ENCODE measurements at places on chromosomes 4 and X.
A peak's percentile ranks its signal among the peaks of the same experiment; 100 is the strongest.

GRCh38 chr4:128571747-128572146 lies 237.8 kb upstream of the JADE1 start:
- DNase-seq: peak; percentile 66

- DNase-seq: no peak
Measured at GRCh38 chr4:171130256-171130801, 682.9 kb upstream of the GALNTL6 start.

DNA sequence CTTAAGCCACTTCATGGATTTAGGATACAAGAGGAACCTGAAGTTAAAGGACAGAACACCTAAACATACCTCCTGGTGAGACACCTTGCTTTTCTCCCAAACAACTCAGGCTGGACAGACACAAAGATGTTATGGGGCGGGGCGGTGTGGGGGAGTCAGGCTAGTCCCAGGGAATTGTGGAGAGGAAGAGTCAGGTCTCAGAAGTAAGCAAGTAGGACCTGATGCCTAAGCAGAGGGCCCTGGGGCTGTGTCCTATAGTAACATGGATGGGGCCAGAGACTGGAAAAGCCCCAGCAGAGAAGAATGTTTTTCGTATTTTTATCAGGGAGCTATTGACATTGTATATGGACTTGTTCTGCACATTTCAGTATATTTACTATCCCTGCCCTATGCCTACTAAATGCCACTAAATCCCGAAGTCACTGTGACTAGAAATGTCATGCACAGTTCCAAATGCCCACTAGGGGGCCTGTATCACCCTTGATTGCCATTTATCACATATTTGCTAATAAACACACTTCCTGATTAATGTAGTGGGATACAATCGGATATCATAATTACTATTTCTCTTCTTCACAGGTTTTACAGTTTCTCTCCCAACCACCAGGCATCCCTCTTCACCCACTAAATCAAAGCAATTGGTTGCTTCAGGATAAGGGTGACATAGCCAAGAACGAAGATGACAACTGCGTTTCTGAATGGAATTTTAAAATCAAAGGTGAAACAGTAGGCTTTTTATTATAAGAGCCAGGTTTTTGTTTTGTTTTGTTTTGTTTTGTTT lies 23.8 kb upstream of the ARHGAP10 start:
- DNase-seq: no peak

DNA sequence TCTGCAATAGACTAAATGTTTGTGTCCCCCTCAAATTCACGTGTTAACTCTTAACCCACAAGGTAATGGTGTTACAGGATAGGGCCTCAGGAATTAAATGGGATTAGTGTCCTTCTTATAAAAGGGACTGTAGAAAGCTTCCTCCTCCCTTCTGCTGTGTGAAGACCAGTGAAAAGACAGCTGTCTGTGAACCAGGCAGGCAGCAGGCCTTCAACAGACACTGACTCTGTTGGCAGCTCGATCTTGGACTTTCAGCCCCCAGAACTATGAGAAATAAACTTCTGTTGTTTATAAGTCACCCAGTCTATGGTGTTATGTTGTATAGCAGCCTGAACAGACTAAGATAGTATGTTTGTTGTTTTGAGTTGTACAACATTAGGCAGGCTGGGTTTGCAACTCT lies 208.1 kb downstream of the GBA3 start:
- no peak for DNase-seq

GRCh38 chr4:154585369-154586018 lies 5.0 kb downstream of the FGA start:
- no peak for DNase-seq

DNA sequence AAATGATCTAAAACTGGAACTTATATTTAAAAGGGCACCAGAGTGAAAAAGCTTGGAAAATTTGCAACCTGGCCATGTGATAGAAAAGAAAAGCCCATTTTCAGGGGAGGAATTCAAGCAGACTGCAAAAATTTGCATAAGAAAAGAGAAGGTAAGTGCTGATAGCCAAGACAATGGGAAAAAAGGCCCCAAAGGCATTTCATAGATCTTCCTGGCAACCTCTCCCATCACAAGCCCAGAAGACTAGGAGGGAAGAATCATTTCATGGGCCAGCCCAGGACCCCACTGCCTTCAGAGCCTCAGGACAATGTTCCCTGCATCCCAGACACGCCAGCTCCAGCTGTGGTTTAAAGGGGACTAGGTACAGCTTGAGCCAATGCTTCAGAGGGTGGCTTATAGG lies 887.3 kb upstream of the DIAPH2 start:
- DNase-seq: no peak

DNA sequence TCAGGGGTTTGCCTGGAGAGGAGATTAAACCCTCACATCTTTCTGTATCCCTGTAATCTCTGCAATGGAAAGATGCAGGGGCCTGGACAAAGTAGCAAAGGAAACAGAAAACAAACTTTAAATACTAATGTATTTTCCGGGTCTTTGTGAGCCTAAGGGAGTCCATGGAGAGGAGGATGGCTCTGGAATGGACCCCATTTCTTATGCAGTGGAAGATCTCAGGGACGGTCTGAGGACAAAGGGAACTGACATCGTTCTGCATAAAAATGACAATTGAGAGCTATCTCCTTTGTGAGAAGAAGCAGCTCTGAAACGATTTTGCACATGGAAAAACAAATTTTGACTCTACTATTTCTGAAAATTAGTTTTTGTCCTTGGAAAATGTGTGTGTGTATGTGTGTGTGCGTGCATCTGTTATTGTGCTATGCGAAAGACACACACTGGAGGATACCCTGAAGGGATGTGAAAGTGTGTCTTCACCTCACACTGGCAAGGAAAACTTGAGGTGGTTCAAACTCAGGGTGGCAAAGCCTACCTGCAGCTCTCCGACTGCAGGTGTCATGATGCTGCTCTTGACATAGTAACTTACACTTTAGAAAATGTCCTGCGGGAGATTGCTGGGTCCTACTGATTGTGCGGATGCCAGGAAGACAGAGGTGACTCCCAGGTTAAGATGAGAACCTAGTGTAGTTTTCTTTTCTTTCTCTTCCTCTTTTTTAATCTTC lies 126.4 kb upstream of the JADE1 start:
- DNase-seq: no peak

DNA sequence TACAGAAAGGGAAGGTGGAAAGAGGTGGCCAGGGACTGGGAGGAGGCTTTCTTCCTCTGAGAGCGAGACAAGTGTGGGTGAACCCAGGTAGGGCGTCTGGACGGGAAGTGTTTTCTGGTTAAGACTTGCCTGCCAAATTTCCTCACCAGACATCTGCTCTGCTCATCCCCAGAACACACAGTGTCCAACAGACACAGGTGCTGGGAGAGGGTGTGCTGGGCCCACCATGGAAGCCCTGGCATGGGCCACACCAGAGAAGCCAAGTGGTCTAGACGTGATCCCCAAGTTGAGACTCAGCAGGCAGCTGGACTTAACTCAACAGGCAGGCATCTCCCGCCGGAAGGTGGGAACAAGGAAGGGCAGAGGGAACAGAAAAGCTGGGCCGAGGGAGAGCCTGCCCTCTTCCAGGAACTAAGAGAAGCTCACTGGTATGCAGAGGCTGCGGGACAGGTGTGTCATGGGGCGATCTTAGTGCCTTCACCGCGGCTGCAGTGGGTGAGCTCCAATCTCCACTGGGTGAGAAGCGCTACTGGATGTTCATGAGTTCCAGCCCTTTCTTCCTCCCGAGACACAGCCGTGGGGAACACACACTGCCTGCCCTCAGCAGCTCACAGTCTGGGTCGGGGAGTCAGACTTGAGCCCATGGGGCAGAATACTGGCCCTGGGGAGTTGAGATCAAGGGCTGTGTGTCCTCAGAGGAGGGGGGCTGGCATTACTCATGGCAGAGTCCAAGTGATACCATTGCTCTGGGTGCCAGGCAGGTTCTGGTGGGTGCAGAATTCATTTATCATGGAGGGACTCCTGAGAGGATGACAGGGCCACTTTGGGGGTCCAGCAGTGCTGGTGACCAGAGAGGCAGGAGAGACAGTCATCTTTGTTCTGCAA lies 110.2 kb downstream of the CPZ start:
- no peak for DNase-seq

All from GM04504 (cell line).